Stimulated activated naive B cell treated with anti-CD40 and anti-IgM and Interleukin-4, amounts not matched to agents 10 μg/mL and 1 μg/mL and 100 μg/mL, for 72 hours (primary cell): ENCODE measurements at places on chromosomes 1 and 21.

DNA sequence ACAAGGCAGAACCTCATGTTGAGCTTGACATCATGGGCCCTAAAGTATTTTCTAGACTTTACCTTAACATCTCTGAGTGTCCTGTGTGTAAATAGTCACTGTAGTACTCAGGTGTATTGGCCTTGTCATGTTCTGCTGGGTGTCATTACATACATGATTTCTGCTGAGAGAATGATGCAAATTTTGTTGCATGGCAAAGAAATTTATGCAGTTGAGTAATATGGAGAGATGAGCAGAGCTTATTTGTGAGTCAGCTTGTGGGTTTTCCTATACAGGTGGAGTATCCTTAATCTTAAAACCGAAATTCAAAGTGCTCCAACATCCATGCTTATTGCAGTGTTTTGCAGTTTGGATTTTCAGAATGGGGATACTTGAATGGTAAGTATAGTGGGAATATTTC lies 36.6 kb downstream of the RGL1 start:
- DNase-seq = no peak

- no peak for DNase-seq
Observed at GRCh38 chr1:91569411-91570119, 68.9 kb downstream of the CDC7 start.

DNA sequence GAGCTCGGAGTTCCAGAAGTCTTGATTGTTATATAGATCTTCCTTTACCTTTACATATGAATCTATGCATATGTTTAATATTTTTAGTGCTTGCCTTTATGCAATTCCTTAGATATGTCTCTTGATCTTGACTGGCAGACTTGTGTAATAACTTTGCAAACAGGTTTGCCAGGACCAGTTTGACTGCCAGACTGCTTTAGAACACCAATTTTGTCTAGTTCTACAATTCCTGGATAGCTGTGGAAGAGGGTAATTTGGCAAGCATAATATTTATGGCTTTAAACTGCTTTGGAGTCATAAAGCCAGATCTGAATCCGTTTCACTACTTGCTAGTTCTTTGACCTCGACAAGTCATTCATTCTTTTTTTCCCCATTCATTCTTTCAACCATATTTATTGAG lies 250.0 kb downstream of the FAF1 start:
- no peak for DNase-seq

GRCh38 chr1:11682287-11682771 lies 1.4 kb upstream of the MAD2L2 start:
- no peak for DNase-seq

DNA sequence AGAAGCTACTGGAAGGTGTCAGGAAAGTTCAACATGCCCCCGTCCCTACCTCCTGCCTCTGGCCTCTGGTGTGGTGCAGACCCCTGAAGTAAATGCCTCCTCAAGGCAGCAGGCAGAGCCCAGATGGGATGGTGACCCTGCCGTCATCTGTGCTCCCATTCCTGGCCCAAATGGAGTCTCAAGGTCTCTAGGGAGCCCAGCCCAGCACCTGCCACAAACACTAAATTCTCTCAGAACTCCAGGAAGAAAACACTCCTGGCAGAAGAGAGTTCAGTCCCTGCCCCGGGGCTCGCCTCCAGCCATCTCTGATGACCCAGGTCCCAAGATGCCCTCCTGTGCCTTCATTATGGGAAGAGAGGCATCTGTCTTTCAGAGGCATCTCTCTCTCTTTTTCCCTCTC lies 261.6 kb upstream of the TMEM51 start:
- no peak for DNase-seq

- no peak for DNase-seq
Observed at GRCh38 chr1:178945763-178946266, 74.9 kb upstream of the ANGPTL1 start.

DNA sequence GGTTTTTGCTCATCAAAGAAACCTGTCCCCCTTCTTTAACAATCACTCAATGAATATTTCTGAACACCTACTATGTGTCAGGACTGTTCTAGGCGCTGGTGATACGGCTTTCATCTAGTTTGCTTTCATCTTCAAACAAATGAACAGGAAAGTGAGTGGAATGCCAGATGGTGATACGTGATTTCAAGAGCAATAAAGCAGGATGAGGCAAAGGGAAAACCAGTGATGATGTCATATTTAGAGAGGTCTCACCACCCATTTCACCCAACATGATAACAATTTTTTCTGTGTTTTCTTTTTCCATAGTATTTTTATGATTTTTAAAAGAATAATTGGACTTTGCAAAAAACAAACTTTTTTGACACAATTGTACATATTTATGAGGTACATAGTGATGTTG lies 11.3 kb upstream of the SLC6A17 start:
- no peak for DNase-seq

DNA sequence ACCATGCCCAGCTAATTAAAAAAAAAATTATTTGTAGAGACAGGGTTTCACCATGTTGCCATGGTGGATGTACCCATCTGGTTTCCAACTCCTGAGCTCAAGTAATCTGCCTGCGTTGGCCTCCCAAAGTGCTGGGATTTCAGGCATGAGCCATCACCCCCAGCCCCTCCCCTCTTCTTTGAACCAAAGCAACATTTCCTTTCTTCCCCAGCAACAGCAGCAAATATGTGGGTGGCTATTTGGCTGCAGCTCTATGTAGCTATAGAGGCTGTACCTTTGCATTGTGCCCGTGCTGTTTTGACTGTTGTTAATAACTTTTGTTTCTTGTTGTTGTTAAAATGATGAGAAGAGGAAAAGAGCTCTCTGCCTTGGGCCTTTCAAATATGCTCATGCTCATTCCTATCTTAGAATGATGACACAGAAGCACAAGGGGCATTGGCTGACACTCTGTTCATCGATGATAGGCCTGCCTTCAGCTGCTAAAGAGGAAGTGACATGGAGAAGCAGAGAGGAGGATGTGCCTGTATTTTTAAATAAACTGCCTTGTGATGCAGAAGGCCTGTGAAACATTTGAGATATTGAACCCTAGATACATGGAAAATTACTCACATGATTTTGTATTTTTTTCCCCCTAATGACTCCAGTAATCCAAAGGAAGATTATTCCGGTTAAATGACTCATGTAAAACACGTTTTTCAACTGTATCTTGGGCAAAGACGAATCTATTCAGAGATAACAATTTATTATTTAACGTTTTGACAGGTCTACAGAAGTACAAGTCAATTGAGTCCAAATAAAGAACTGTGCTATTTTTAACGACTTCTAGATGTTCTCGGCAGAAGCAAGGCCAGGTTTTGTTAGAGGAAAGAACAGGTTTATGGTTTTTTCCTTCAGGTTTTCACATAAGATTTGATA lies 20.5 kb upstream of the XPR1 start:
- no peak for DNase-seq

GRCh38 chr1:197519741-197520334 lies 251.8 kb downstream of the CRB1 start:
- no peak for DNase-seq
